LoVo (cell line): ENCODE measurements at places on chromosomes 13 and 19.

GRCh38 chr19:1921825-1922224, 16.6 kb downstream of the ADAT3 start:
- no peak for DNase-seq

- DNase-seq = no peak
These were observed 8.0 kb downstream of the PDS5B start for GRCh38 chr13:32594157-32594738.

DNA sequence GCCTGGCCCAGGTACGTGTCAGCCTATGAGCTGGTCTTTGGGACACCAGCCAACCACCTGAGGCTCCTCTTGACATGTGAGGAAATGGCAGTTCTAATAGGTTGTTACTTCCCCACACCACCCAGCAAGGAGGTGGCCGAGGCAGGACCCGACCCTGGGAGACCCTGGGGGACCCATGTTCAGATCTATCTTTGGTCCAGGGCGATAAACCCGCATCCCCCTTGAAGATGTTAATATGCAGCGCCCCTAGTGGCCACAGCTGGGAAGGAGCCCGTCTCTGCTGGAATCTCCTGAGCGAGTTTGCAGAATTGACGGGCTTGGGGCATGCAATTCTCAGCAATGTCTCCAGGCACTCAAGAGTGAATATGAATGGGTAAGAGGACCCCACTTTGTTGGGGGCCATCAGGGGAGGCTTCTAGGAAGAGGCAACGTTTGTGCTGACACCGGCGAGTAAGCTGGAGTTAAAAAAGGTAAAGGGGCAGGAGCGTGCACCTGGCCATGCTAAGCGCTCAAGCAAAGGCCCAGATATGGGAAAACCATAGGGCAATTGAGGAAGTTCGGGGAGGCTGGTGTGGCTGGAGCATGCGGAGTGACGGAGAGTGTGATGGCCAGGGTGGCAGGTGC, 1.5 kb upstream of the MYO1F start:
- peak; percentile 70 for DNase-seq

DNA sequence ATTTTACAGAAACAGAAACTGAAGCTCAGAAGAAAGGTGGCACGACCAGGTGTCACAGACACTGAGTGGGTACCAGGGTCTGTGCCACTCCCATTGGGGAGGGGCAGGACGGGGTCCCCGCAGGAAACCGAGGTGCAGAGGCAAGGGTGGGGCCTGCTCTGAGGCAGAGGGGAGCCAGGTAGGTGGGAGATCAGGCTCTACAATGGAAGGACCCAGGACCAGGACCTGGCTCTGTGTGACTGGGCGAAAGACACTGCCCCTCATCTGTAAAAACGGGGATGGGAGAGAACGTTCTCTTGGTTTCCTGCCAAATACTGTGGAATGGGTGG, 2.8 kb downstream of the PTGIR start:
- DNase-seq = no peak

GRCh38 chr19:18418483-18419194, 559 bp upstream of the SSBP4 start:
- DNase-seq = peak; percentile 3

DNA sequence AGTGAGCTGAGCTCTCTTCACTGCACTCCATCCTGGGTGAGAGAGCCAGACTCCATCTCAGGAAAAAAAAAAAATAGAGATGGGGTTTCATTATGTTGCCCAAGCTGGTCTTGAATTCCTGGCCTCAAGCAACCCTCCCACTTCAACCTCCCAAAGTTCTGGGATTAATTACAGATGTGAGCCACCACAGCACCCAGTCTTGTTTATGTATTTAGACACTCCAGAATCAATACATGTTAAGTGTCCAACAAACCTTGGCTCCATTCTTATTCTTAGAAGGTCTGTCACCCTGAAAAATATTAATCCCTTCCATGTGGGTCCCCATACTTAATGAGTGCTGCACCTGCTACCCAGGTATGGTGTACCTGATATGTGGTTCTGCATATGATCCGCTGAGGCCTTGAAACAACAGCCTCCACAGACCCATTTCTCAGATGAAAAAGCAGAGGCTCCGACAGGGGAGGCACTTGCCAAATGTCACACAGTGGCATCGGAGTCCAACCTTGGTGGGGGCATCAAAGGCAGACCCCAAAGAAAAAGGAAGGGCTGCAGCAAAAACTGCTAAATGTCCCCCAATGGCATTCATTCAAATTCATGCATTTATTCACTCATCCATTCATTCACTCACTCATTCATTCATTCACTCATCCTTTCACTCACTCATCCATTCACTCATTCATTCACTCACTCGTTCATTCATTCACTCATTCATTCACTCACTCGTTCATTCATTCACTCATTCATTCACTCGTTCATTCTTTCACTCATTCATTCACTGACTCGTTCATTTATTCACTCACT, 16.7 kb downstream of the TICAM1 start:
- DNase-seq = no peak

DNA sequence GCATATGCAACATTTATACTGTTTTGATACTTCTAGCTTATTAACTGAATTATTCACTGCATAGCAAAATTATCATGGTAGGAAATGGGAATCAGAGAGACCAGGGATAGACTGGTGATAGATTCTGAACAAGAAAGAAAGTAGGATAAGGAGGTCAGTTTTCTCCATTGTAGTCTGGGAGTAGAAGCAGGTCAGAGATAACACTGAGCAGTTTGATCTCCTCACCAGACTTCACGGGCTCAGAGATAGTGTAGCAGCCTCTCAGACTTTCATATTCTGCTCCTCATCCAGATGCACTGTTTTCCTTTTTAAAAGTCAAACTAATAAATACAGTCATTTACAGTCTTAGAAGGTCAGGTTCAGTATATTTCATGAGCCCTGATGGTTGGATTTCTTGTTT, 56.0 kb upstream of the MYO16 start:
- DNase-seq = no peak

DNA sequence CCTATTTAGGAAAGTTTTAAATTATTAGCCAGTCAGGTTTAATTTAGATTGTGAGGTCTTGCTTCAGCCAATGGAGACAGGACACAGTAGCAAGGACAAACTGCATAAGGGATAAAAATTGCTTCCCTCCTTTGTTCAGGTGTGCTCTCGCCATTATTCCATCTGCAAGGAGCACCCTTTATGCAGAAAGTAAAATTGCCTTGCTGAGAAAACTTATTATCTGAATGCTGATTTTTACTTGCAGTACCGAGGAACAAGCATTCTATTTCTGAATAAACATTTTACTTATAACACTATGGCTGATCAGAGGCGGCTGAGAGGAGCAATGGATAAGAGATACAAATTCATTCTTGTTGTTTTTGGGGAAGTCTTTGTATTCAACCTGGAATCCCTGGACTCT, 8.0 kb downstream of the CYP4F22 start:
- no peak for DNase-seq

GRCh38 chr13:69872321-69873047, 235.1 kb upstream of the ATXN8OS start:
- DNase-seq = no peak

DNA sequence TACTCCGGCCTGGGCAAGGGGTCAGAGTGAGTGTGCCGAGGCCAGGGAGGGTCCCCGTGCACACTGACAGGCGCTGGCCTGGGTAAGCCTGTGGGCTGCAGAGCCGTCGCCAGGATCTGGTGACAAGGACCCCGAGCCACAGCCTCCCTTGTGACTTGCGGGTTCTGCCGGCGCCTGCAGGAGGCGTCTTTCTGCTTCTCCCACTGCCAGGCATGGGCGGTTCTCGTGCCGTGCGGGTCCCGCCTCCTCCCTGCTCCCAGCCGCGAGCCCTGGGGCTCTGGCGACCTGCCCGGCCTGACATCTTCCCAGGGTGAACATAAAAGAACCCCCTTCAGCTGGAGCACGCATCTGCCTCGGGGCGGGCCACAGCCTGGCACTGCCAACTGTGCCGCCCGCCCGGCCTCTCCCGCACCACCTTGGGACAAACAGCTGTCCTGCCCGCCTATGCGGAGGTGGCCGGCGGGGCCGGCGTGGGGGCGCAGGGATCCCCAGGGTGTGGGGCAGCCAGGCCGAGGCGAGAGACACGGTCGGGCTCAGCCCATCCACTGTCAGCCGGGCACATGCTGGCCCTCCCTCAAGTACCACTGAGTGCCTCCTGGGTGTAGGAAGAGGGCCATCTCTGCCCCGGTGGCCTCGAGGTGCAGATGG, 1.5 kb upstream of the HCN2 start:
- peak; percentile 67 for DNase-seq

DNA sequence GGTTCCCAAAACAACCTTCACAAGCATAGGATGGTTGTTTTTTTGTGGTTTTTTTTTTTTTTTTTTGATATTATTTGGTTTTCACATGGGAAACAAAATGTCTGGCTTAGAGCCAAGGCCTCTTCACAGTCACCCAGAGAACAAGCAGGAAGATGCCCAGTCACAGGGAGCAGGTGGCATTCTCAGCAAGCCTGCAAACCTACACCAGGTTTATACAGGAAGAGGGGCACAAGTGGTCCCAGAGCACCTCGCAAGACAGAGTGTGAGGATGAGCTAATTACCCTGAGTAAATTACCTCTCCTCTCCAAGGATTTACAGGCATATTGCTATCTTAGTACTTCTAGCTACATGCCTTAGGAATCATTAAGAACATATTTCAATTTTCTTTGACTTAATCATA, 1375.6 kb downstream of the EFNB2 start:
- DNase-seq = no peak

- no peak for DNase-seq
These were observed 583 bp downstream of the FGF14 start for GRCh38 chr13:102401265-102401664.

- no peak for DNase-seq
These were observed 944 bp downstream of the C19orf85 start for GRCh38 chr19:55463583-55464031.

- no peak for DNase-seq
These were observed at the start of gene MEIS3 for GRCh38 chr19:47419030-47419783. TSS of gene MEIS3 (minus strand) at chr19:47419527. CDS start at chr19:47419081, 446 bp downstream.

- peak; percentile 87 for DNase-seq
These were observed 19.2 kb downstream of the RCN3 start for GRCh38 chr19:49546825-49547565.

DNA sequence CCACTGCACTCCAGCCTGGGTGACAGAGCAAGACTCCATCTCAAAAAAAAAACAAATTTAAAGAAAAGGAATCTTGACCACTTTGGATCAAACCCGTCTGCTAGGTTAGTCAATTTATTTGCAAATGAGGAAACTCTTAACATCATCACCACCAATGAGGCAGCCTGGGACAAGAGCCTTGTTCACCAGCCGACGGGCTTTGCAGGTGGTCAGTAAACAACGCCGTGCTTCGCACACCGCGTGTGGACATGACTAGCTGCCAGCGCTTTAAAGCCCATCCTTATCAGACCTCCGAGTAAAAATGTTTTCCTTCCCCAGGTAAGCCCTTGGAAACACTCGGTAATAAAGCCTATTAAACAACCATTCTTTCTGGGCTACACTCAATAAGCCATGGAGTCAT, 41.9 kb downstream of the INSR start:
- no peak for DNase-seq

DNA sequence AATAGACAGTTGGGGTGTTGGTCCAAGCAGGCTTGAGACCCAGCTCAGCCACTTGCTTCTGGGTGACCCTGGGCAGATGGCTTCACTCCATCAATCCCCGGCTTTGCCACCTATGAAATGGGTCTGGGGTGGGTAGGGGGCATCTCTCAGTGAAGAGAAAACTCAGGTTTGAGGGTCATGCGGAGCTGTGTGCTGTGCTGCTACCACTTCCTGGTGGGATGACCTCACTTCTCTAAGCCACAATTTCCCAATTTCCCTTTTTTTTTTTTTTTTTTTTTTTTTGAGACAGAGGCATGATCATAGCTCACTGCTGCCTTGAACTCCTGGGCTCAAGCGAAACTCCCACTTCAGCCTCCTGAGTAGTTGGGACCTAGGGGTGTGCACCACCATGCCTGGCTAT, 4.6 kb upstream of the PLAUR start:
- peak; percentile 9 for DNase-seq

DNA sequence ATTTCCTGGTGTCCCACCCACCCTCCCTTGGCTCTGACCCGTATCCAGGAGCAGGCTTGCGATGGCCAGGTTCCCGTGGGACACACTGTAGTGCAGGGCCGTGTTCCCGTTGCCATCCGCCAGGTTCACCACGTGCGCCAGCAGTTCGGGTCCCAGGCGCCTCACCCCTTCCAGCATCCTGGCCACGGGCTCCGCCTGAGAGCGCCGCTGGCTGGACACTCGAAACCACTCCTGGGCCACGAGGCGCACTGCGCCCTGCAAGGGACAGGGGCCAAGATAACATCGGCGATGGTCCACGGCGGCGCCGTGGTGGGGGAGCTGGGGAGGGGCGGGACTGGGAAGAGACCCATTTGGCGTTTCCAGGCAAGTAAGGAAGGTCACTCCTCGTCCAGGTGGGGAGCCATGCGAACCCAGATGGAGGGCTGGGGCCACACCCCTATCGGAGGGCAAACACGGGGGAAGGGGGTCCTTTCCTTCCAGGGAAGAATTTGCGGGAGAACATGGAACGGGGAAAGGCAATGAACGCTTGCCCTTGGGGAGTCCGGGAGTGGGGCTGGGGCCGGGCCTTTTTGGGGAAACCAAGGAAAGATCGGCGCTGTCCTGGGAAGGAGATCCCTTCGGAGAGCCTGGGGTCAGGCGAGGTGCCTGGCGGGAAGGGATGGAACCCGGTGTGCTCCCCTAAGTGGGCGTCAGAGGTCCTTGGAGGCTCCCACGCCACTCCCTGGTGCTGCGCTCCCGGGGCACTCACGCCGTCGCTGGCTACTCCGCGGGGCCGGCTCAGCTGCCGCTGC, 9.9 kb downstream of the KANK3 start:
- no peak for DNase-seq

- no peak for DNase-seq
These were observed 218.0 kb downstream of the RBM26 start for GRCh38 chr13:79187917-79188690.

DNA sequence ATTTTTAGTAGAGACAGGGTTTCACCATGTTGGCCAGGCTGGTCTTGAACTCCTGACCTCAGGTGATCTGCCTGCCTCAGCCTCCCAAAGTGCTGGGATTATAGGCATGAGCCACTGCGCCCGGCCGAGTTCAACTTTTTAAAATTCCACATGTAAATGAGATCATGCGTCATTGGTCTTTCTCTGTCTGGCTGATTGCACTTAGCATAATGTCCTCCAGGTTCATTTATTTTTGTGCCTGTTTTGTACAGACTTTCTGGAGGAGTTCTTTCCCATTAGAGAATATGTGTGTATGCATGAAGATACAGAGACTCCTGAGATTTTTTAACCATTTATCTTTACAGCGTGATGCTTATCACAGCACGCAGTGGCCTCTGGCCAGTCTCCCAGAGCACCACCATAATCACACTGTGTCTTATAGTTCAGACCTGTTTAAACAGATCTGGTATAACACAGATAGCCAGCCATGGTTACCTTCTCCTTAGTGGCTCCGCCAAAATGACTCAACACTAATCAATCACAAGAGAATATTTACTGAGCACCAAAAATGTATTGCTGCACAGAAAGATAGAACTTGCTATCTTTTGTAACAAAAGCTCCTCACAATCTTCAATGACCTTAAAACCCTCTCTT, 11.4 kb upstream of the STARD13 start:
- no peak for DNase-seq

DNA sequence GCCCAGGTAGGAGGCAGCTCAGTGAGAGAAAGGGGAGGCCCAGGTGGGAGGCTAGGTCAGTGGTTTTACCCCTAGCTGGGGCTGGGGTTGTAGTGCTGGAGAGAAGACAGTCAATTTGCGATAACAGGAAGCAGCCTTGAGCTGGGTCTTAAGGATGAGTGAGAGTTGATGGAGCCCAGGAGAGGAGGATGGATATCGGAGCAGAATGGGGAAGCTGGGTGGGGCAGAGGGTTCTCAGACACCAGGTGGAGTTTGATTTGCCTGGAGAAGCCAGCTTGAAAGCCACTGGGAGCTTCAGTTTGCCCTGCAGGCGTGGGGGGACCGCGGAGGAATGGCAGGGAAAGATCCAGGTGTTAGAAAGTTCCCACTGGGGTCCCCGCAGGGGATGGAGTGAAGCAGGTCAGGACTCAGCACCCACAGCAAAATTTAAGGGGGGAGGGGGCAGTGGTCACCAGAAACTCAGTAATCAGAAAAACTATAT, 836 bp upstream of the CDC42EP5 start:
- DNase-seq = no peak
